ENCODE measurements at places on chromosomes 4 and X. TPM values are rescaled to one million over a fixed set of nuclear protein-coding genes. Genes with fewer than 3 reads are reported as not detected.

DNA sequence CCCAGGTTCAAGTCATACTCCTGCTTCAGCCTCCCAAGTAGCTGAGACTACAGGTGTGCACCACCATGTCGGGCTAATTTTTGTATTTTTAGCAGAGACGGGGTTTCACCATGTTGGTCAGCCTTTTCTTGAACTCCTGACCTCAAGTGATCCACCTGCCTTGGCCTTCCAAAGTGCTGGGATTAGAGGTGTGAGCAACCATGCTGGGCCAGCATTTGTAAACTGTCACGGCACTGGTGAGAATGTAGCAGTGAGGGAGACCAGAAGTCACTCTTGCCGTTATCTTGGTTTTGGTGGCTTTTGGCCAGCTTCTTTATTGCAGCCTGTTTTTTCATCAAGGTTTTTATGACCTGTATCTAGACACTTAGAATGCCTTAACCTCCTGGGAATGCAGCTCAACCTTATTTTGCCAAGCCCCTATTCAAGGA, 22.4 kb downstream of the PCDH18 start:
- DNase-seq, result no peak

DNA sequence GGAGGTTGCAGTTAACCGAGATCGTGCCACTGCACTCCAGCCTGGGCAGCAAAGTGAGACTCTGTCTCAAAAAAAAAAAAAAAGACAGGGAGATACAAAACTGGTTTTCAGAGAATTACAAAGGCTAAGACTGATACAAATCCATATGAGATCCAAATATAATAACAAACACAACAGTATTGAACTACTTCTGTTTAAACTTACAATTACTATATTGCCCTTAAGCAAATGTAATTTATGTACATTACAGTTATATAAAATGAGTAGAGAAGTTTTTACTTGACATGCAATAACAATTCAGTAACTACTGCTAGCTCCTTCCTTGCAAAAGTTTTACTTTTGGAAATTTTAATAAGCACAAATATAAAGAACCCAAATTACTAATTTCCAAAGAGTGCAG, 52.6 kb upstream of the PABPC1L2A start:
- DNase-seq, result no peak

GRCh38 chr4:86493460-86493859, 100.7 kb upstream of the PTPN13 start:
- no peak for DNase-seq

DNA sequence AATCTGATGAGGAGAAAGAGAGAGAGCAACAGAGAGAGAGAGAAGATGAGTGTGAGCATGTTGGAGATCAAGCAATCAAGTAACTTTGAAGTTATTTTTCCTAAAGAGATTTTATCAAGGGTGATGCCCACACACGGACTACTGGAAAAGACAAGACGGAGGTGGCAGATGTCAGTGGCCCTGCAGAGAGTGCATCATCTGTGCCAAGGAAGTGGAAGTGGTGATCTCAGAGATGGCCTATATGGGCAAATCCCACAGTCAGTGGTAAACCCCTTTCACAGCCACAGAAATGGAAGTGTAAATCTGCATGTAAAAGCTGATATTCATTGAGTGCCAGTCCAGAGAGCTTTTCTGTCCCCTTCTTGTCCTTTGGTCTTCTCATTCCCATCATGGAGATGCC, 577.2 kb upstream of the AADAT start:
- no peak for DNase-seq

DNA sequence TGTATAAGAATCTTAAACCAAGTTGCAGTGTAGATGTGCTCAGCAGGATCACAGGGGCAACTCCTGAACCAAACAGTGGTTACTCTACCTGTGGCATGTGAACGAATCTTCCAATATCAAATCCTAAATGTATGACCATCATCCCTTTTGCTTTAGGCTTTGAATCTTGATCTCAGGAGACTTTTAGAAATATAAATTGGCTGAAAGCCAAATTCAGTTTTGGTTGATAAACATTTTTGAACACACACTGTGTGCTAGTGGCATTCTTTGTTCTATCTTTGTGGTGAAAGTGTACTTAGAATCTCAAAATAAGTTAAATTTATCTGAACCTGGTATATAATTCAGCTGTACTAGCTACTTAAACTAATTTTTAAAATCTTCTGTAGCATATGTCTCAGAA, 4.6 kb upstream of the ARHGAP6 start:
- DNase-seq, result no peak

DNA sequence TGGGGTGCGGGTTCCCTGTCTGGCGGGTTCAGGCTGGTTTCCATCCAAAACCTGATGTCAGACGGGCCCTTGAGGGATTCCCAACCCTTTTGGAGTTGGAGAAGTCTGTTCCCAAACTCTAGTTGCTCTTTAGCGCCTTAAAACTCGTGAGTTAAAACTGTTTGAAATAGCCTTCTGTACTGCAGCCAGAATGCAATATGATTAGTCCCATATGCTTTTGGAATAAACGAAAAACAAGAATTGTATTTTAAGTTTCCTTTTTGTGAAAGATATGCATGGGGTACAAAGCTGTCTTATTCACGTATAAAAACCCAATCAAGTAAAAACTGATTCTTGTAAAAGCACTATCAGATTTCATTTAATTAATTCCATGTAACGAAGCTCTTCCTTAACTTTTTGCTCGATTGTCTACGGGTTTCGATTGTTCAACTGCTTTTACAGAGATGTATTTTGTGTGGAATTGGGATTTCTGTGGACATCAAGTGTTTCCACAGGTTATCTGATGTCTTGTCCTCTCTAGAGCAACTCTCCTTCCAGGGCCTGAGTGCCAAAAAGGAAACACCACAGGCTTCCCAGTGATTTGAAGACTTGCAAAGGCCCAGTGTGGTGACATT, 49.5 kb downstream of the CLDN34 start:
- DNase-seq, result no peak

- DNase-seq, result peak; percentile 36
These were observed 191.2 kb downstream of the RRAGB start for GRCh38 chrX:55908661-55909212.

- no peak for DNase-seq
These were observed 36.3 kb upstream of the SPINK2 start for GRCh38 chr4:56857601-56858309.

- peak; percentile 66 for DNase-seq
These were observed 16.3 kb downstream of the KLF8 start for GRCh38 chrX:56248492-56248891.

GRCh38 chr4:183157215-183157614, 58.2 kb downstream of the WWC2 start:
- no peak for DNase-seq

USP26 gene
- not detected for total RNA-seq

MID1 gene
- total RNA-seq, result 40.1 TPM

CLNK gene
- not detected for total RNA-seq

SLIT2 gene
- total RNA-seq, result 6.5 TPM

FAM114A1 gene
- 77.2 TPM for total RNA-seq

FAM9C gene
- 0.09 TPM for total RNA-seq

CTAG2 gene
- not detected for total RNA-seq

KCNIP4 gene
- 3.4 TPM for total RNA-seq

CPZ gene
- total RNA-seq, result 2.9 TPM

Measured in left colon (tissue), 2 donors.